GM12892 (cell line): ENCODE measurements at places on chromosomes 1 and 21.

- DNase-seq, result no peak
Measured at GRCh38 chr1:241932845-241933244, 24.7 kb upstream of the BECN2 start.

GRCh38 chr21:15023776-15024175 is 41.0 kb downstream of the NRIP1 start:
- no peak for DNase-seq

DNA sequence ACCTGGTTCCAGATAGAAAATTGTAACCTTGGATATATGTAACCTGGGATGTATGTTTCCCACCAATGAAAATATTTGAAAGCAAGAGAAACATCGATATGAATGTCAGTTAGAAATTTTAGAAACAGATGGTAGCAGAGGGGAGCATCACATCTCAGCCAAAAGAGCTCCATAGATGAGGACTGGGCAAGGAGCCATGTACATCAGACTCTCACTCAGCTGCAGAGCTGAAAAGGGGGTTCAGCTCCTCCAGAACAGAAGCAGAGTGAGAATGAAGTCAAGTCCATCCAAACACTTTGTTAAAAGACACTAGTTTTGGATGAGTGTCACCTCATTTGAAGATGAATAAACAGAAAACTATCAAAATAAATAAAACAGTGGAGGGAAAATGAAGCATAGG is 202.4 kb downstream of the HMCN1 start:
- DNase-seq, result no peak

DNA sequence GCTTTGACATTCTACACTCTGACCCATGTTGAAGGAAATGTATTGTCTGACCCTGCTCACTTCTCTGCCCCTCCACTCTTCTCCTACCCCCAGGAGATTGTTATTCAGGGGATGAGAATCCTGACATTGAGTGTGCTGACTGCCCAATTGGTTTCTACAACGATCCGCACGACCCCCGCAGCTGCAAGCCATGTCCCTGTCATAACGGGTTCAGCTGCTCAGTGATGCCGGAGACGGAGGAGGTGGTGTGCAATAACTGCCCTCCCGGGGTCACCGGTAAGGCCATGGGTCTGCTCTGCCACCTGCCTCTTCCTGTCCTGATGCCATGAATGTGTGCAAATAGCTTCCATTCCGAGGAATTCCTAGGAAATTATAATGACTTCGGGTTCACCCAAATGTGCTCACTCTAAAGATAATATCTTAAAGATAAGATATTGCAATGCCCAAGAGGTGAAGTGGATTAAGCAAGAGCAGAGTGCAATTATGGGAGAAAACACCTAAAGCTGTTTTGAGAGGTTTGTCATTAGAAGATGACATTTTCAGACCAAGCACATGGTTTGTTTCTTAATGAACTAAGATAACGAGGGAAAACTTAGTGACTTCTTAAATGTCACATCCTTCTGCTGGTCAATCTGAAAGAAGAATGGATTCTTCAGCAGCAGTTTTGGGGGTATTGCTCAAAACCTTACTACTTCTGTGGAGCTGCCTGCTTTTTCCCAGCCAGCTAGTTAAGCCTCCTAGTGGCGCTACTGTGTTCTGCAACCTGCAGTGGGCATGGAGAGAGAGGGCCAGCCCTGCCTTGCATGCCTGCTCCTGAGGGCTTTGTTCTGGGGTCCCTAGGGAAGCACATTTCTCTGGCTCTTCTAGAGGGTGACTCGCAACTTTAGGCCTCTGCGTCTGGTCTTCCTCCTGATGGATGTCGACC is 41.6 kb downstream of the LAMC2 start:
- peak; percentile 37 for DNase-seq

DNA sequence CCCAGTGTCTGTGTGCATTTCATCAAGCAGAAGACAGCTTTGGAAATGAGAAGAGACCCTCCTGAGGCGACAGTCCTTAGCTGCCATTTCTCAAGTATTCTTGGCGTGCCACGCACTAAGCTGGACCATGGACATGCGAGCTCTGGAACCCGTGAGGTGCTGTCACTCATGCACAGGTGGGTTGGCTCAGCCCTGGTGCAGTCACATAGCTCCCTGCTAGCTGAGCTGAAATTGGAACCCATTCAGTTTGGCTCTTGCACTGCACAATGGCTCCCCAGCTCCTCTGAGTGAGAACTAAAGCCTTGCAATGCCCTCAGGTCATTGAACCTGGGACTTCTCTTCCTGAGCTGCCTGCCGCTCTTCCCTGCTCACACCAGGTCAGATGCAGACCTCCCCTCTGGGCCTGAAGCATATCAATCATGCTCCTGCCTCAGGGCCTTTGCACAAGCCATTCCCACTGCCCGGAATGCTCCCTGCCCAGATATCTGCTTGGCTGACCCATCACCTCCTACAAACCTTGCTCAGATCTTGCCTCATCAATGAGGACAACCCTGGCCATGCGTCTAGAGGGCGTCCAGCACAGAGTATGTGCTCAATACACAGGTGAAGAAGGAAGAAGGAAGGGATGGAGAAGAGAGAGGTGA is 6.3 kb upstream of the SRARP start:
- no peak for DNase-seq

DNA sequence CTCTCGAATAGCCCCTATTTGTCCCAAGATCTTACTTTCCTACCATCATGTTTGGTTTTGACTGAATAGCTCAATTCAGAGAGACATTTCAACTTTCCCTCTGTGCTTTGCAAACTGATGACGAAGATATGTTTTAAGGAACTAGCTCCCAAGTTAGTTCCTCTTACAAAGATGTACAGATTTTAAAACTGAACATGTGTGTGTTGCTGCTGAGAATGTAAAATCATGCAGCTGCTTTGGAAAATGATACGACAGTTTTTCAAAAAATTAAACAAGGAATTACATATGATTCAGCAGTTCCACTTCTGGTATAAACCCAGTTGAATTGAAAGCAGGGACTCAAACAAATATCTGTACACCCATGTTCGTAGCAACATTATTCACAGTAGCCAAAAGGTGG is 33.6 kb downstream of the KIF26B start:
- DNase-seq, result no peak

- DNase-seq, result no peak
Measured at GRCh38 chr1:19469004-19469403, 16.3 kb downstream of the CAPZB start.

DNA sequence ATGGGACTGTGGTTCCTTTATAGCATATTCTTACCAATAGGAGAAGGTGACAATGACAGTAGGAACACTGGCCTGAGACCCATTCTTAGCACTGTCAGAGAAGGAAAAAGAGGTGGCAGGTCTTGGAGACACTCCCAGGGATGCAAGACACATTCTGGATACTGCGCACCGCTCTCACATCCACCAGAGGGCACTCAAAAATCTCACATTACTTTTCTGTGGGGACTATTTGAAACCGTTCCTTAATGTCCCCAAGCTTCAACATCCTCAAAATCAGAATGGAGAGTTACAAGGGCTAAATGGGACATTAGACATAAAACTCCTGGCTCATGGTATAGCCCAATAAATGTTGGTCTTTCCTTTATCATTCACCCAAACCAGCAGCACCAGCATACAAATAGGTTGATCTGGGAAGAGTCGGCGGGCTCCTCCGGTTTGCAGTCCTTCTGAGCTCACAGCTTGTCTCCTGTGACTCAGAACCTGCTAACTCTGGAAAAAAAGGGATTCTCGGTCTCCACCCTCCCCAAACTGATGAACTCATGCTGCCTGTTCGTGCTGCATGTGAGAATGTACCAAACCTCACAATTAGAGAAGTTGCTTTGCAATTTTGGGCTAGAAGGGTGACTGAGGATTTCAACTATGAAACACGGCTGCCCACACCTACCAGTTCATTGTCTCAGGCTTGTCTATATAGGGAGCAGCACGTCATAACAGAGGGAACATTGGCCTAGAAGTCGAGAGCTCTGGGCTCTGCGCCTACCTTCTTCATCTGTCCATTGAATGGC is 40.2 kb downstream of the IL12RB2 start:
- no peak for DNase-seq

DNA sequence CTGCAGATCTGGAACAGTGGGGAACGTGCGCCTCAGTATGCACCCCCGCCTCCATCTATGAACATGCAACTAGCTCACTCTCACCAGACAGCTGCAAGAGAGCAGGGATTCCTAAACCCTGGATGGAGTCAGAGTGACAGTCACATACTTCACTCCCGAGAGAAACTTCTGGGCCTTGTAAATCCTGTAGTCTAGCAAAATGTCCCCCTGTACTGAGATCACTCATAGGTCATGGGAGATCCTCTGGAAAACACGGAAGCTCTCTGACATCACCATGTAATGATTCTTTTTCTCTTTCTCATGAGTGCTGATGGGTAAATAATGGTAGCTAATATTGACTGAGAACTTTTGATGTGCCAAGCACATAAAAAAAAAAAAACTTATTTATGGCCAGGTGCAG is 23.4 kb upstream of the TARDBP start:
- DNase-seq, result no peak

GRCh38 chr1:160884579-160884978 is 401 bp downstream of the ITLN1 start:
- DNase-seq, result no peak

DNA sequence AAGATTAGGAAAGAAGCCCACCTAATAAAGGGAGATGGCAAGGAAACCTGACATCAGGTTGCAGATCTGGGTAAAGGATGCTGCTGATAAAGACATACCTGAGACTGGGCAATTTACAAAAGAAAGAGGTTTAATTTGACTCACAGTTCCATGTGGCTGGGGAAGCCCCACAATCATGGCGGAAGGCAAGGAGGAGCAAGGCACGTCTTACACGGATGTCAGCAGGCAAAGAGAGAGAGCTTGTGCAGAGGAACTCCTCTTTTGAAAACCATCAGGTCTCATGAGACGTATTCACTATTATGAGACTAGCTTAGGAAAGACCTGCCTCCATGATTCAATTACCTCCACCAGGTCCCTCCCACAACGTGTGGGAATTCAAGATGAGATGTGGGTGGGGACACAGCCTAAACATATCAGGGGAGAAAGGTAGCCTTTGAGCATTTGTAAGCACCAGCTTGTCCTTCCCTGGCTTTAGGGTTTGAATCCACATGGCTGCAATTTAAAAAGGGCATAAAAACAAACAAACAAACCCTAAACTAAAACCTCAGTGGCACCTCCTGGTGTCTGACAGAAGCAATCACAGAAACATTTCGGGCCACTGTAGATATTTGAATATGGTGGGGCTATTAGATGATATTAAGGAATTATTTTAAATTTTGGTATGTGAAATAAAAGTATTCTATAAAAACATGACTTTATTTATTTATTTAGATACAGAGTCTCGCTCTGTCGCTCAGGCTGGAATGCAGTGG is 33.1 kb downstream of the SLC2A7 start:
- DNase-seq, result no peak
